ENCODE measurements at places on chromosomes 2 and 18.

- DNase-seq: no peak
Observed at GRCh38 chr2:23464156-23464555, 79.2 kb downstream of the KLHL29 start.

GRCh38 chr18:68150961-68151360 is 563.9 kb downstream of the TMX3 start:
- DNase-seq: no peak

- DNase-seq: peak; percentile 29
Observed at GRCh38 chr18:79068341-79068936, 755 bp upstream of the ATP9B start.

DNA sequence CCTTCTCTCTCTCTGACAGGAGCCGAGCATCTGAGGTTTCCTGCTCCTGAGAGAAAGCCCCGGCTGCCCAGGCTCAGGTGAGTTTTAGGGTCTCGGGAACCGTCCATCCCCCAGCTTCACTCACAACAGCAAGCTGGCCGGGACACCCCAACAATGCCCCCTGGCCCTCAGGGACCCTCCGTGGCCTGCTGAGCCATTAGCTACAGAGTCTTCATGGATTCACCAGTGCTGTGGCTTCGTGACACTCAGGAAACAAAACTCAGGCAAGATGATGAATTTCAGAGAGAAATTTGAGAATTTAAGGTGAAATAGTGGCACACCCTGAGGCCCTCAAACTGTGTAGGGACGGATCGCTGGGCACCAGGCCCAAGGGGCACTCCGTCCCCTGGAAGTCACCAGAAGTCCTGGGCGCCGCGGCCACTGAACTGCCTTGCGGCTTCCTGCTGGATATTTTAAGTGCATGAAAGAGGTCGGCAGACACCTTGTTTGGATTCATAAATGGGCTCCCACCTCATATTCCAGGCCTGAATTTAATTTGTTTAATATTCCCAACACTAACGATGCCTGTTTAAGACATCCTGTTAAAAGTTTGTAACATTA is 368.3 kb upstream of the SALL3 start:
- DNase-seq: no peak

DNA sequence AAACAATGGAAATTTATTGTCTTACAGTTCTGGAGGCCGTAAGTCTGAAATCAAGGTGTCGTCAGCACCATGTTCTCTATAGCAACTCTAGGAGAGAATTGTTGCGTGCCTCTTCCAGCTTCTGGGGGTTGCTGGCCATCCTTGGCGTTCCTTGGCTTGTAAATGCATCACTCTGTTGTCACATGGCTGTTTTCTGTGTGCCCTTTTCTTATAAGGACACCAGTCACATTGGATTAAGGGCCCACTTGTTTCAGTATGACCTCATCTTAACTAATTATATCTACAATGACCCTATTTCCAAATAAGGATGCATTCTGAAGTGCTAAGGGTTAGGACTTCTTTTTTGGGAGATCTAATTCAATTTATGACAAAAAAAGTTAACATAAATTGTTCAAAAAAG is 1.4 kb upstream of the PLEK start:
- DNase-seq: no peak

GRCh38 chr18:55243857-55244256 is 284.6 kb upstream of the CCDC68 start:
- peak; percentile 53 for DNase-seq

GRCh38 chr2:187264612-187265011 is 183.4 kb downstream of the CALCRL start:
- DNase-seq: no peak

GRCh38 chr18:36757081-36757480 is 71.7 kb downstream of the TPGS2 start:
- DNase-seq: peak; percentile 75

DNA sequence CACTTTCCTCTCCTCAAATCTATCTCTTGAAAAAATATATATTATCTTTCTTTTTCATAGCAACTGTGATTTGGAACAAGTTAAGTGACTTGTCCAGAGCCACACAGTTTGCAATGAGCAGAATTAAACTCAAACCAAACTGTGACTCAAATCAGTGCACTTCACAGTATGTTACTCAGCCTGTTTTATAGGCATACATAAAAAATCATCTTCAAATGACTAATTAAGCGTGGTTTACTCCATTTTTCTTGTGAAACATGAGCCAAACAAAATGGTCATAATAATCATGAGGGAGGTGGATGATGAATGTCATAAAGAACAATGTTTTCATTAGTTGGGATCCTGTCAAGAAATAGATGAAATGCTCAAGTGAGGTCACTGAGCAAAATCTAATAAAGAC is 6.1 kb upstream of the CCDC178 start:
- DNase-seq: no peak

GRCh38 chr2:47187069-47187468 is 32.0 kb upstream of the STPG4 start:
- DNase-seq: no peak

- no peak for DNase-seq
Observed at GRCh38 chr2:120840795-120841487, 105.3 kb downstream of the GLI2 start.

DNA sequence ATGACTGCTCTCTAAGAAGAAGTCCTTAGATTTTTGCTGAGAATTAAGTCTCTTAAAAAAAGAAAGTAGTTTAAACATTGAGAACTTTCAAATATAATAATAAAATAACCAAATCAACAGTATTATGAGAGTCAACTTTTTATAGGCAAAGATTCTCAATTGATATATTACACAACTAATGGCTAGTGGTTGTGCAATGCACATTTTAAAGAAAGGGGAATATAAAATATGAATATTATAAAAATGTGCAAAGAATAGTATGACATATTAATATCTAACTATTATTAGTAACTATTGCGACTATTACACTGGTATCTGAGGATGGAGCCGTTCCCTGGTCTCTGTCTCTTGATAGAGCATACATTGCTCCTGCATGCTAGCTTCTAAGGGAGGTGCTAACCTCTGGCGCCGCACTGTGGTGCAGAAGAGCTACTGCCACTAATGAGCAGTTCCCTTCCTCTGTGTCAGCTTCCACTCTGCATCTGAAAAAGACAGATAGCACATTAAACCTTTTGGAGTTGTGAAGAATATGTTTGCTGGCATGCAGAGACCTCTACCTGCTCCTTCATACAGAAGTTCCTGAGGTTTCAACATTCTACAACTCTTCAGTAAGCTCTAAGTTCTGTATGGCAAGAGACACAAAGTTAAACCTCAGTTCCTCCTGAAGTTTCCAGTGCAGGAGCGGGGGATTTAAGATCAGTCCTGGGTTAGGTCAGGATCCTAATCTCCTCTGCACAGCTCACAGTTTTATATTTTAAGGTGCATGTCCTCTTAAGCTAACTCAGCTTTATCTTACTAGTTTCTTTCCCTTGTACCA is 3.5 kb upstream of the SLC9A2 start:
- DNase-seq: peak; percentile 75

DNA sequence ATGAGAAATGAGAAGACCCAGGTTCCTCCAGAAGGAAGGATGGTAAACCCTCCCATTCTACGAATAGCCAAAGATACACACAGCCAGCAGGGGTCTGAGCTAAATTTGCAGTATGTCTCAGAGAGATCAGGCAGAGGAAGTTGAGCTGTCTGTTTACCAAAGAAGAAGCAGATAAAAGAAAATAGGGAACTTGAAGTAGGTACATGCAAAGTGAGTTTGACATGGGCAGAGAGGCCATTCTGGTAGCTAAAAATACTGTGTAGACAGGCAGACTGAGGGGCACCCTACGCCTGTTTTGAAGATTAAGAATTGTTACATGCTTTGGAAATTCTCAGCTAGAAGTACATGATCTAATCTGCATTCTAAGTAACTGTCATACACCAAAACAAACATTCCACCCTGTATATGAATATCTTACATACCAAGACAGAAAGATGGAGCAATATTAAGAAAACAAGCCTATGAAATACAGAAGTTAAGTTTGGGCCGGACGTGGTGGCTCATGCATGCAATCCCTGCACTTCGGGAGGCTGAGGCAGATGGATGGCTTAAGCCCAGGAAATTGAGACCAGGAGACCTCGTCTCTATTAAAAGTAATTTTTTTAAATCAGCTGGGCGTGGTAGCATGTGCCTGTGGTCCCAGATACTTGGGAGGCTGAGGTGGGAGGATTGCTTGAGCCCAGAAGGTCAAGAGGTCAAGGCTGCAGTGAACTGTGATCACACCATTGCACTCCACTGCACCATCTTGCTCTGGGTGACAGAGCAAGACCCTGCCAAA is 157.9 kb downstream of the ANKRD44 start:
- DNase-seq: peak; percentile 28

DNA sequence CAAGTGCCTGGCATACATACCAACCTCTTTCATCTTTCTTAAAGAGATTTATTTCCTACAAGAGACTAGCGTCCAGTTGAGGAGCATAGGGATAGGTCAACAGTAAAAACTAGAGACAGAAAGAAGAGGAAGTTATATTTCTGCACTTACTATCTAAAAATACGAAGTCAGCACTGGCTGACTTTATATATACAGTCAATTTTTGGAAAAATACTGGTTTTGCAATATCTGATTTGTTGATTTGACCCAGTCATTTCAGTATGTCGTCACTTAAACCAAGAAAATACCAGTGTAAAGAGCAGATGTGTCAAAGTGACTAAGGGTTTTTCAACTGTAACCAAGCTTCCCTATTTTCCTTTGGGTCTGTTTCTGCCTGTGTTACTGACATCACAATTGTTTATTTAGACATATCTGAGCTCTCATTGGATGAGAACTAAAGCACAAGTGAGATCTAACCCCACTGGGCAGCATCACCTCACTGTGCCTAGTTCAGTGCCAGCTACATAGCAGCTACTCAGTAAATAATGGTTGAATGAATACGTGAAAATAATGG is 23.0 kb downstream of the CYTIP start:
- peak; percentile 38 for DNase-seq

DNA sequence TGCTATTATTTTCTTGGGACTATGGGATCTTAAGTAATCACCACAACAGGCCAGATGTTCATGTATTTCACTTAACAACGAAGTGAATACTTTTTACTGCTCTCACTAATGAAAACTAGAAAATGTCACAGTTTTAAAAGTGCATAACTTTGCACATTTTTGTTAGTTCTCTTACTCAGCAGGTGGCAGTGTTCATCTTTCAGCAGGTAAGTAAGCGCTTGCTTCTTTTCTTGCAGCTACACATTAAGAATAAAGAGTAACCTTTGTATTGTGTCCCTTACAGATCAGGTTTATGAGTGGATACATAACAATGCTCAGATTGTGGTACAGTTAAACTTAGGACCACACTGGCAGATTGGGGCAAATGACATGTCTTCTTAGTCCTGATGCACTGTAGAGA is 61.0 kb downstream of the DAW1 start:
- DNase-seq: no peak

- DNase-seq: no peak
Observed at GRCh38 chr2:78035804-78036203, 513.6 kb upstream of the LRRTM4 start.

GRCh38 chr2:66428986-66429612 is 5.8 kb upstream of the MEIS1 start:
- peak; percentile 64 for DNase-seq

DNA sequence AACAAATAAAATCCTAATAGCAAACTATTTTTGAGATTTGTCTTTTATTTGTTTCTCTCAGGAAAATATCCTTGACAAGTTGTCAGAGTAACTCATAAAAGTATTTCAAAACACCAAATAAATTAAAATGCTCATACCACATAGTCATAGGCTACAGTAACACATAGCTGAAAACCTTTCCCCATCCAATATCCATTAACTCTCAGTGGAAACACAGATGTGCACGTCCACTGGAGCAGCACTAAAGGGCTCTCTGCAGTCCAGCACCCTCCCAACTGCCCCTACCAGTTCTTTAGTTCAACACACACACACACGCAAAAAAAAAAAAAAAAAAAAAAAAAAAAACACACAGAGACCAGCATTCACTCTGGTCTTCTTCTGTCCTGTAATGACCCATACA is 879 bp upstream of the XDH start:
- peak; percentile 48 for DNase-seq

GRCh38 chr2:48395658-48396057 is 134.3 kb upstream of the STON1 start:
- no peak for DNase-seq

DNA sequence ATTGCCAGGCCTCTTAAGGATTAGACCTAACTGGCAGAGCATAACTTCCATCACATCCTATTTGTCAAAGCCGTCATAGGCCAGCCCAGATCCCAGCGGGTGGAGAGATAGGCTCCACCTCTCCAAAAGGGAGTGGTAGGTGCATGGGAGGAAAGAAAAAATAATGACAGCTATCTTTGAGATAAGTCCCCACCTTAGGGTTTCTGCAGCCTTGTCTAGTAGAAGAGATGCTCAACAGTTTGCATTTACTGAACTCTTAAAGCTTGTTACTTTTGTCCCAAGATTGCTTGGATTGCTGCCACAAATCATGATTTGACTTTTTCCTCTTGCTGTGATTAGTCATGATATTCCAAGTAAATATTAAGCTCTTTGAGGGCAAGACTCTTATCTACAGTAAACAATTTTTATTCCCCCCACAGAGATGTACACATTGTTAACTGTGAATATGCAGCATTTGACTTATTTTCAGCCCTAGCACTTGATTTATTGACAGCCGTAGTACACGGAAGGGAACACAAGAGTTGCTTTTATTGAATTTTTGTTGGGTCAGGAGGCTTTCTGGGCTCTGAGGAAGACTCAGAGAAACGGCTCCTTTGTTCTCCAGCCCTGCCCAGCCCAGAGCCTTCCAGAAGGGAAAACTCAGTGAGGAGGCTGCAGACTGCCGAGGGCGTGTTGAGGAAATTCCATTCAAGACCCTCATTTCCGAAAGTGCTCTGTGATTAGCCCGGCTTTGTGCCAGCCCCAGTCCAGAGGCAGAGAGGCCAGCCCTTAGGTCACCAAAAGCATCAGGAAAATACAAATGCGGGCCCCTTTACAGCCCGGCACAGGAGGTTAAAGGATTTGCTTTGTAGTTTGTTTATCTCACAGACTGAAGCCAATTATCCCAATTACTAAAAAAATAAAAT is 75.5 kb upstream of the ZNF532 start:
- DNase-seq: no peak

DNA sequence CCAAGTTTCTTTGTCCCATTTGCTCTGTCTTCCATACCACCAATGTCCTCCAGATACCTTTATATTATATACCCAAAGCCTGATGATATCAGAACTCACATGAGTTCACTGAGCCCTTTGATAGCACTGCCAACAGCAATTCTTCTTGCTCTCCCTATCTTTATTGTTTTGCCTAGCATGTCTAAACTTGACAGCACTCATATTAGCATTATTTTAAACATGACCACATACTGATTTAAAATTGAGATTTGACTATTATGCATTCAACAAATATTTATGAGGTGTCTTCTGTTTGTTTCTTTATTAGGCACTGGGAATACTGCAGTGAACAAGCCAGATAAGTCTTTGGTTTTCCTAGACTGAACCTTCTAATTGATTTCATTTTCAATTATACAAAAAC is 587.3 kb upstream of the GCFC2 start:
- DNase-seq: no peak
